ENCODE measurements at places on chromosomes 1 and 21.

GRCh38 chr1:217211486-217211885 lies 419.4 kb downstream of the GPATCH2 start:
- DNase-seq: no peak

- DNase-seq: no peak
Observed at GRCh38 chr1:184493987-184494388, 107.2 kb downstream of the C1orf21 start.

- DNase-seq: peak; percentile 72
Observed at GRCh38 chr1:236066828-236067386, 2.0 kb upstream of the NID1 start.

- DNase-seq: no peak
Observed at GRCh38 chr1:159408862-159409400, 23.1 kb upstream of the OR10J4 start.

DNA sequence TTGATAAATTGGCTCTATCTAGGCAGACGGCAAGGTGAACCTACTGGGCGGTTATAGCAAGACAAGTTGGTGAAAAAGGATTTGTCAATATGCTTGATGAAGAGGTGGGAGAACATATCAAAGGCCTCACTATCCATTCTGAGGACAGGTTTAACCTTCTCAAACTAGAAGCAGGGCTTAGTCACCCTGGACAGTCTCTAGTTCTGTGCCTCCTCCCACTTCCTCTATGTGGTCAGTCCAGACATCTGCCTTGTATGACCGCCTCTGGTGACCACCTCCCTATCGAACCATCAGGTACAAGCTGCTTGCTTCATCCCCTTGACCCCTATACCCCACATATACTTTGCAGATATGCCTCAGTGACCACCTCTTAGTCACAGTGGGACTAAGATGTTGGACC lies 2.3 kb upstream of the SCYL3 start:
- no peak for DNase-seq

- DNase-seq: no peak
Observed at GRCh38 chr21:29271927-29272333, 26.8 kb upstream of the BACH1 start.

Measured in ascending aorta (tissue), 2 donors.